Caki2 (cell line): ENCODE measurements at places on chromosomes 6 and 20. TPM values are rescaled to one million over a fixed set of nuclear protein-coding genes. Genes with fewer than 3 reads are reported as not detected.

The STMND1 gene
- not detected in 2 replicates for total RNA-seq

The SPDEF gene
- total RNA-seq = 0.24 TPM in 1 of 2 replicates, not detected in the other

DNA sequence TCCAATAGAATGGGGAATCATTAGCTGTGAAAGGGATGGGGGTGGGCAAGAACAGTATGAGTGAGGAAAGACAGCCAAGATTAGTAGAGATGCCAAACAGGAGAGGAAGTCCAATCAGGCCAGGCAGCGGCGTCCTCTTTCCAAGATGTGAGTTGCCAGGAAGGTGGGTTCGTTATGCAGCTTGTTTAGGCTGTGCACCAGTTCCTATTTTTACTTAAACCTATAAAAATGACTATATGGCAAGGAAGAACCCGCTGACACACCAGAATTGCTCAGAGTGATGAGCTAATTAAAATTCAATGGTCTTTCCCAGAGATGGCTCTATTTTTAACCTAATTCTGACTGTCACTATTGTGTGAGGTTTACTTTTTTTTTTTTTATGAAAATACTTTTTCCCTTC lies 88.2 kb downstream of the SLC22A23 start:
- no peak for DNase-seq

- DNase-seq = no peak
These were observed 71.3 kb downstream of the MKKS start for GRCh38 chr20:10362674-10363073.

GRCh38 chr20:33105316-33105924 lies 26.0 kb downstream of the BPIFB4 start:
- DNase-seq = no peak
